Inflammatory macrophage (primary cell): ENCODE measurements at places on chromosomes 16 and 17.

GRCh38 chr17:30372755-30373154, 6.0 kb upstream of the CPD start:
- DNase-seq = no peak

DNA sequence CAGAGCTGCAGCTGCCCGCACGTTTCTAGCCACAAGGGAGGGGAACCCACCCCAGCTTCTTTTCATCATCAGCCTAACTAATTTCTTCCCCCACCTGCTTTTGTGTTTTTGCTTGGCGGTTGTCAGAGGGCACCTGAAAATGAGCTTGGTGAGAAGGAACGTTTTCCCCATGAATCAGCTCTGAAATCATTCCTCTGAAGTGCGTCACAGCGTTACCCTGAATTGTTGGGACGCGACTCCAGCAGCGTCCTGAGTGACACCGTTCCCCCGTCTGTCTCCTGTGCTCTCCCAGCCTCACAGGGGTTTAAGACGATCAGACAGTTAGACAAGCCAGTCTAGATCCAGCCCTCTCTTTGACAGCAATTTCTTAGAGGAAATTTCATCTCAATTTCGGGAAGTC, 722.9 kb upstream of the EEF2KMT start:
- no peak for DNase-seq

- DNase-seq = no peak
These were observed 161.5 kb upstream of the SALL1 start for GRCh38 chr16:51312363-51313150.

GRCh38 chr17:65228287-65228686, 91.1 kb downstream of the RGS9 start:
- DNase-seq = no peak

GRCh38 chr16:86355951-86356350, 154.4 kb upstream of the FOXF1 start:
- no peak for DNase-seq

GRCh38 chr17:11922638-11923037, 74.6 kb downstream of the ZNF18 start:
- no peak for DNase-seq

DNA sequence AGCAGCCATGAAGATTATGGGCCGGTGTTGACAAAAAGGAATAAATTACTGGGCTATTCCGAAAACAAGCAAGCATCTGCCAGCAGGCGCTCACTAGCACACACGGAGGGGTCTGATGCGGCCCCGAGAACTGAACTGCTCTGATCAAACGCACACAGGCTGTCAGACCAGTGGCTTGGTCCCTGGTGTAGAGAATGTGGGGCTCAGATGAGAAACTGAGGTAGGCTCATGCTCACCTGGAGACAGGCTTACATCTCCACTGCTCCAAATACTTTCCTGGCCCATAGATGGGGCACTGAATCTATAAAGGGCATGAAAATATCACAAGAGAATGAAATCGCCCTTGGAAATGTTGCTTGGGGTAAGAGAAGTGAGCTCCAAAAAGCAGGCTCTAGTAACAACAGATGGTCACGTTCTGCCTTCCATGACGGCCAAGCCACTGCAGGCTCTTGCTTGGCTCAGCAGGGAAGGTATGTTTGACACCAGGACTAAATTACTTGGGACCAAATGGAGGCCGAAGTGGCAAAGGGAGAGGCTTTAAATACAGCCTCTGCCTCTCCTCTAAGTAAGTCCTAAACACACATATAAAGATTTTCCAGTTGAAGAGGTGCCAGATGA, 5.4 kb downstream of the ABR start:
- no peak for DNase-seq

GRCh38 chr16:30659507-30660423, 1.5 kb downstream of the FBRS start:
- no peak for DNase-seq

DNA sequence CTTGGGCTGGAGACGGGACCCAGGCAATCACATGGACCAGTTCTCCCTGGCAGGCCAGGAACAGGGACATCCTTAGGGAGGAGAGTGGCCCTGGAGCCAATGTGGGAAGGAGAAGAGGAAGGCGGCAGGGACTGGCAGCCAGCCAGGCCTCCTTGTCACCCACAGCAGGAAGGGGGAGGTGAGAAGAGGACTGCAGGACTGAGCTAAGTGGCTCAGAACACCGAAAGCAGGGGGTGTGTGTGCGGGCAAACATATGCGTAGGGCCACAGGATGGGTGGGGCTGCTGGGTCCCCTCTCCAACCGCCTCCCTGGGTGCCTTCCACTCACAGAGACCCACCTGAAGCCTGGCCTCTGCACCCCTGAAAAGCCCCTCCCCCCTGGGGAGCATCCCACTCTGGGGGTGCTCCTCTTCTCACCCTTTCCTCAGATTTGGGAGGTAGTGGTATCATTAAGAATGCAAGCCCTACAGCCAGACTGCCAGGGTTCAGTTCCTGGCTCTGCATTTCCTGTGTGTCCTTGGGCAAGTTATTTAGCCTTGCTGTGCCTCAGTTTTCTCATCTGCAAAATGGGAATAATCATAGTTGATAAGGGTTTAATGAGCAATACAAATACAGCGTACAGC, 8.1 kb downstream of the PNMT start:
- peak; percentile 22 for DNase-seq

GRCh38 chr17:7356072-7356549, 1.2 kb downstream of the TMEM95 start:
- DNase-seq = peak; percentile 76

- DNase-seq = no peak
These were observed 110.7 kb downstream of the LITAF start for GRCh38 chr16:11475896-11476630.

DNA sequence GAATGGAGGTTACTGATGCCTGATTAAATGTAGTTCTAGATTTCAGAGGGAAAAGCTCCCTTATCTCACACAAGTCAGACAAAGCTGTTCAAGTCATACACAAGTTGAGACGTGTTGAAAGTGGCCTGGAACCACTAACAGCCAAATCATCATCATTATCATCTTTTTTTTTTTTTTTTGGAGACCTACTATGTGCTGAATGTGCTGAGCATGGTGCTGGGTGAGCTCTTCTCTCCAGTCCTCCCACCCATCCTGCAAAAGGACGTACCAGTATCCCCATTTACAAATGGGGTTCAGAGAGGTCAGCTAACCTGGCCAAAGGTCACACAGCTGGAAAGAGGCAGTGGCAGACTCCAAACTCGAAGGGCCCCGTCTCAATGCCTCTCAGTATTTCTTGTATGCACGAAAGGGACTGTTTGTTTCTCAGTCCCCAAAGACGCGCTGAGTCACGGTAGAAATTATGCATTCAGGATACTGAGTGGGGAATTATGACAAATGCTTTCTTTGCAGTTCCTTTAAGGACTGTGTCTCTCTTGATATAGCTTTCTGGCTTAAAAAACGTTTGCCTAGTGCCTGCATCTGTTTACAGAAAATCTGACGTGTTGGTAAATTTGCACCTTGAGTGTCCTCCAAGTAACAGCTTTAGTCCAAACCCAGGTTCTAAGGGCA, 235.5 kb downstream of the XYLT1 start:
- peak; percentile 60 for DNase-seq

DNA sequence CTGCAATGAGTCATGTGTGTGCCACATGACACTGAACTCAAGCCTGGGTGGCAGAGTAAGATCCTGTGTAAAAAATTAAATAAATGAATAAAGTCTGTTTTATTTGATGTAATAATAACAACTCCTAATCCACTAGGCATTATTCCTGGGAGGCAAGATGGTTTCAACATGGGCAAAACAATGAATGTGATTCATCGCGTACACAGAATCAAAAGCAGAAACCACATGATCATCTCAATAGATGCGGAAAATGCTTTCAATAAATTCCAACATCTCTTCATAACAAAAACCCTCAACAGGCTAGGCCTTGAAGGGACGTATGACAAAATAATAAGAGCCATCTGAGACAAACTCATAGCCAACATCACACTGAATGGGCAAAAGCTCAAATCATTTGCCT, 195.4 kb downstream of the CDH11 start:
- DNase-seq = no peak

GRCh38 chr16:24645739-24646645, 83.5 kb upstream of the TNRC6A start:
- no peak for DNase-seq

GRCh38 chr17:61478790-61479492, 26.7 kb downstream of the TBX4 start:
- no peak for DNase-seq

GRCh38 chr17:19288453-19288852, 51.3 kb downstream of the EPN2 start:
- no peak for DNase-seq

DNA sequence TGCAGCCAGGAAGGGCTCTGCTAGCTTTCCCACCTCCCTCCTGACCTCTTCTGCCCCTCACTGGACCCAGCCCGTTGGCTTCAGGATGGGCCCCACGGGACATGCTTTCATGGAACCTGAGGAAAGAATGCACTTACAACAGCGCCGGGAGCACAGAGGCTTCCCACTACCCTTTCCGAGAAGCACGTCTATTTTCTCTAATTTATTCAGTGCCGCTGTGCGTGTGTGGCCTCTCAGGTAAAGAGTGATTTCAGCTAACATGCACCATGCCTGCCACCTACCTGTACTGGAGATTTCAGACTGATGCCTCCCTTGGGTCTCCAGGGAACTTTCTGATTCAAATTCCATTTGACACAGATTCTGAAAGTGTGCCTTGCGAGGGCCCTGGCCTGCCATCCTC, 140.1 kb downstream of the CYLD start:
- DNase-seq = no peak

DNA sequence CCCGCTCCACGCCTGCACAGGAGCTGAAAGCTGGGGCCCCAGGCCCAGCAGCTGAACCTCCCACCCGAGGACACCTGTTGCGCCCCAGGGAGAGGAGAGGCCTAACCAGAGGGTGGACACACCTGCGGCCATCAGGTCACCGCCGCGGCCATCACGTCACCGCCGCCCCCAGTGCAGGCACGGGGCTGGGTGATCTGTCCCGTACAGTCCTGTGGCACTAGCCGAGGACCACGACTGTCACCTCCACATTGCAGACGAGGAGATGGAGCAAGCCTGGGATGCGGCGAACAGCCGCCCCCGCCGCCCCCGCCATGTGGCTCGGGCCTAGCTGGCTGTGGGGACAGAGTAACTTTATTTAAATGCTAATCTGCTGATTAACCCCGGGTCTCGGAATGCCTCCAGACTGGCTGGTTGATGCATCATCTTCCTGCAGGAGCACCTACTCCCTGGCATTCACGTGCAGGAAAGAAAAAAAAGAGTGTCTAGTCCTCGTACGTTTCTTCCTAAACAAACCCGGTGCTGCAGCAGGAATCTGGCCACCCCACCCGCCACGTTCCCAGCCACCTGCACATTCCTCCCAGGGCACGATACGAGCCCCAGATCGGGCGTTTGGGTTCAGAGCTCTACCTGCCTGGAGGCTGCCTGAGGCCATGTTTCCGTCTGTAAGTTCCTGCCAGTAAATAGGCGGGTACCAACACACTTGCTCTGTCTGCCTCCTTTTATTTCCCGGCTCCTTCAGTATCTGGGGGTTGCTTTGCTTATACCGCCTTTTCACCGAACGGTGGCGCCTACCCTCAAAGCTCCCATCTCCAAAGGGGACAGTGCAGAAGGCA, 29.9 kb downstream of the PIEZO1 start:
- no peak for DNase-seq

DNA sequence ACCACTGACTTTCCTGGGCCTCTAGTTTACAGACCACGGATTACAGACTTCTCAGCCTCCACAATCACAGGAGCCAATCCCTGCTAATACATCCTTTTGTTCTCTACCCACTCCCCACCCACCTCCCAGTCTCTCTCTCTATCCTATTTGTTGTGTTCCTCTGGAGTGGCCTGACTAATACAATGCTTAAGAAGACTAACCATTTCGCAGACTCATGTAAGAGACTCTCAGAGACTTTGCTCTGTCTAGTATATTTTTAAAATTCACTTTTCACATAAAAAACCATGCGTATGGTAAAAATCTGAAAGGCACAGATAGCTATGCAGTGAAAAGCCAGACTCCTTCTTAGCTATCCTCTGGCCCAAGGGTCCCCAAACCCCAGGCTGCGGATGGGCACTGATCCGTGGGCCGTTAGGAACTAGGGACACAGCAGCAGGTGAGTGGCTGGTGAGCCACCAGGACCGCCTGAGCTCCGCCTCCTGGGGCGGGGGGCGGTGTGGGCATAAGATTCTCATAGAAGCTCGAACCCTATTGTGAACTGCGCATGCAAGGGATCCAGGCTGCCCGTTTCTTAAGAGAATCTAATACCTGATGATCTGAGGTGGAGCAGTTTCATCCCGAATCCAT, 7.6 kb downstream of the PIK3R6 start:
- DNase-seq = no peak

GRCh38 chr17:80119271-80119791, 17.9 kb downstream of the GAA start:
- no peak for DNase-seq

DNA sequence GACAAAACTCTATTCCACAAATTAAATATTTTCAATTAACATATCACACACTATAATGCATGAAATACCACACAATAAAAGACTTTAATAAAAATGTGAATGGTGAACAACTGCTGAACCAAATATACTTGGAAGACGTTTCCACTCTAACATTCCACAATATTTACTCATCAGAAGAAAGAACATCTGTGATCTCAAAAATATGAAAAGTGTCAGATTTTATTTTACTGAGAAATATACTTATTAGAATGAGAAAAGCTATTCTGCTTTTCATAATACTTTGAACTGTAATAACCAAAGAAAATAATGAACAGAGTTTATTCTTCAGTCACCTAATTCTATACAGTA, 181.8 kb upstream of the AXIN2 start:
- DNase-seq = no peak
